ENCODE measurements at places on chromosomes 2 and 18. TPM values are rescaled to one million over a fixed set of nuclear protein-coding genes. Genes with fewer than 3 reads are reported as not detected.

The PKP4 gene
- polyA plus RNA-seq: 167 TPM

- DNase-seq: no peak
Measured at GRCh38 chr2:98468621-98469236, 24.1 kb downstream of the INPP4A start.

The POTEJ gene
- polyA plus RNA-seq: 0.32 TPM

DNA sequence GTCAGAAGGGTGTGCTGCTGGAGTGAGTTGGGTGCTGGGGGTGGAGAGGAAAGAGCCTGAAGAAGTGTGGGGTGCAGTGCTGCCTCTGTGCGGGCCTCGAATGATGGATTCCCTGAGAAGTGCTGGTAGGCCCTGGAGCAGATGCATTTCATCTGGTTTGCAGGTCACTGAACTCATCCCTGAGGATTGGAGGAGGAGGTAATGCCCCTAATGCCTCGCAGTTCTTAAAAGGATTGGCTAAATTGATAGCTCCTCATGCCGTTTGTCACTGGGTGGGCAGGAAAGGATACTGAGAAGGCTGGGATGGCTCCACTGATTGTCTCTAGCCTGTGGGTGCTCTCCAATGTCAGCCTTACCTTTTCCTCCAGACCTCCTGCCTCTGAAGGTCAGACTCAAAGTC is 74.1 kb downstream of the CTIF start:
- no peak for DNase-seq

DNA sequence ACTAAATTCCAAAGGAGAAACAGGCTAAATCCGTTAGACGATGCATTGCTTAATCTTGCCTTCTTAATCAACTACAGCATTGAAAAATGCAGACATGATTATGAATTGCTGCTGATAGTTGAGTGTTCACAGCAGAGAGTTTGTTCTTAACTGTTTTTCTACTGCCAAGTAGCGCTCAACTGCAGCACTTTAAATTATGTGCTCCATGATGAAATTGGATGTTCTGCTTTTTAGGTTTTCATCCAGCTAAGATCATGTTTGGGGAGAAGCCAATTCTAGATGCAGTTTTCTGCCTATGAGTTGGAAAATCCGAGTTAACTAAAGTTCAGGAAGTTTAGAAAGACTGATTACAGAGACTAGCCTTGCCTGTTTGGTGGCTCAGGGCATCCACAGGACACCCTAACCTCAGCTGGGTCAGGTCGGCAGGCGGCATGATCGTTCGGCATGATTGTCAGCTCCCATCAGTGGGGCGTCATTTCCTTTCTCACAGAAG is 119.4 kb upstream of the PIEZO2 start:
- no peak for DNase-seq

DNA sequence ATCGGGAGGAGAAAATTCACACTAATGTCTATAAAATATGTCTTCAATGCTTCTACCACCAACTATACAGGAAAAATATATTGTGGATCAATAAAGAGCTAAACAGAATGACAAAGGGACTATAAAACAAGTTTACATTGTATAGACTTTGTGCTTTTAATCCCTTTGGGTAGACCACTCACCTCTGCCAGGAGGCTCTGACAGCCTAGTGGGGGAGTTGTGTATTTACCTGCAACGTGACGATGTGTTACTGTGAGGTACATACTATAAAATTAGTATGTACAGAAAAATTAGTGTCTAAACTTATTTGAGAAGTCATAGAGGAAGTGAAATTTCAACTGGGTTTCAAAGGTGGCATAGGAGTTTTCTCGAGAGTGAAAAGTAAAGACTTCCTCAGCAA is 243.3 kb upstream of the REG3G start:
- DNase-seq: no peak

The CASP8 gene
- polyA plus RNA-seq: 17.2 TPM

The C1QL2 gene
- not detected for polyA plus RNA-seq
